ENCODE measurements at places on chromosomes 7 and 10.

- DNase-seq: no peak
These were observed 37.2 kb downstream of the CHN2 start for GRCh38 chr7:29231671-29232232.

DNA sequence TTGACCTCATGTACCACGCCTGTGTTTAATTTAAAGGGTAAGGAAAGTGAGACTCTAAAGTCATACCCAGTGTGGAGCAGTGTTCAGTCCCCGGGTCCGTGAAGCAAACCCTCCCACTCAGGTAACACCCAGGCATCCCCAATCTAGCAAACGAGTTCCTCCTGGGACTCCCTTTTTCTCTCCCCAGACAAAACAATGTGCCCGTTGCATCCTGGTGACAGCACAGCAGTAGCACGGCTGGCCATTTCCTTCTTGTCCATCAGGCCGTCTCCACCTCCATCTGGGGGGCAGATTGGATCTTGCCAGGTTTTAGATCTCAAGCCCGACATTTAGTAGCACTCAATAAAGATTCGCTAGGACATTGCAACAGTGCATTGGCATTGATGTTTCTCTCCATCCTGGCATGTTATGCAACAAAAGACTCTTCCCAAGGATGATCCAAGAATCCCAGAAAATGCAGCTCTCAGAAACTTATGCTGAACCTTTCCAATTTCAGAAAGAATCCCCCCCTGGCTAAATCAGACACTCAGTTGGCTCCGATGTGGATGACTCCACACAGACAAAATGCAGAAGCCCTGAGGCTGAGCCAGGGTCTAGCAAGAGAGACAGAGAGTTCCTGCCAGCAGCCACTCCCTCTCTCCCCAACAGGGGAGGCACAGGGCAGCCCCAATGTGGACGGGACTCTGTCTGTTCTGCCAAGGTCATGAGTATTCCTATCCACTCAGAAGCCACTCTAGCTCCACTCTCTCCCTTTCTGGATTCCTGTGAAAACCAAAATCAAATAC is 274.5 kb upstream of the MGMT start:
- no peak for DNase-seq

DNA sequence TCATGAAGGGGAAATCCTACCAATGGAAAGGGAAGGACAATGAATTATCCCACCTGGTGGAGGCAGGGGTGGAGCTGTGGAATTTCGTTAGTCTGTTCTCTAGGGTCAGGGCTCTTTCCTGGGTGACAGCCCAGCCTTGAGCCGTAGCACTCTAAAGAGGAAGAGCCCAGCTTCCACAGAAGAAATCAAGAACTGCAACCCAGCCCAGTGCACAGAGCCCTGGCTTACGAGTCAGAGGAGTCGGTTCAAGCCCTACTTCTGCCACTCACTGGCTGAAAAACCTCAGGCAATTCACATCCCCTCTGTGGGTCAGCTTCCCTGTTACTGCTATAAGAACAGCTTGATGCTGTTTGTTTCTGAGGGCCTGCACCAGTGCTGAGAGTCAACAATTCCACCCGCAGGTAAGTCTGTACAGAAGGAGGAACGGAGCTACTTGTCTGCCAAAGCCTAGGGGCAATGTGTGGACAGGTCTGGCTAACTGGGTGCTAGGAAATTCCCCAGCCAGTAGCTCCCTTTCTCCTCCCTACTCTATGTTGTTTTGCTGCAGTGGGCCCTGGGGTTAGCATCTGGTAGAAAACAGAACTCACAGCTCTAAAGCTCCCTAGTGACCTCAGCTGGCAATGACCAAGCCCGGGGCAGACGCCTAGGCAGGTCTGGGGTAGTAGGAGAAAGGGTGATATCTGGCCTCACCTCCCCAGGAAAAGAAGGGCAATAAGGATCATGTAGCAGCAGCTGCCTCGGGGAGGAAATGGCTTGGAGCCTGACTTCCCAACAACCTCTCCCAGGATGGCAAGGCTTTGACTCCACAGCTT is 3.3 kb downstream of the AVPI1 start:
- no peak for DNase-seq

GRCh38 chr7:96327429-96327828 is 5.5 kb upstream of the SLC25A13 start:
- DNase-seq: no peak

- no peak for DNase-seq
These were observed 43.0 kb downstream of the SHOC2 start for GRCh38 chr10:110962443-110962842.

DNA sequence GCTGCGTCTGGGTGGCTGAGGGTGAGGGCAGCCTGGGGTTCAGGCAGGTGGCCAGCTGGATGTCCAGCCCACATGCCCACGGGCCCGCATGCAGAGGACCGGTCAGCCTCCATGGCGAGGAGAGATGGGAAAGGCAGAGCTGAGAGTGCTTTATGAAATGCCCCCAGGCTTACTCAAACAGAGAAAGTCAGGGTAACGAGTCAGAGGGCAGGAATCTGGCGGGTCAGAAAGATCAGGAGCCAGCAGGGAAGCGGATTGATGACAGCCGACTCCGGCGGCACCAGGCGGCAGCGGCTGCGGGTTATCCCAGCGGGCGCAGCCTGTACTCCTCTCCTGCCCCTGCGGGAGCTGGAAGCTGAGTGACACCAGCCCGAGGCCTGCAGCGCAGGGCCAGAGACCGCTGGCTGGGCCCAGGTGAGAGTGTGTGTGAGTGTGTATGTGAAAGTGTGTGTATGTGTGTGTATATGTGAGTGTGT is 13.4 kb downstream of the SLC13A4 start:
- DNase-seq: no peak

GRCh38 chr10:11647676-11648075 is 36.2 kb upstream of the USP6NL start:
- no peak for DNase-seq

- no peak for DNase-seq
These were observed 75.6 kb upstream of the OGDHL start for GRCh38 chr10:49837685-49838084.

GRCh38 chr7:12898620-12899019 is 211.2 kb downstream of the ARL4A start:
- no peak for DNase-seq

DNA sequence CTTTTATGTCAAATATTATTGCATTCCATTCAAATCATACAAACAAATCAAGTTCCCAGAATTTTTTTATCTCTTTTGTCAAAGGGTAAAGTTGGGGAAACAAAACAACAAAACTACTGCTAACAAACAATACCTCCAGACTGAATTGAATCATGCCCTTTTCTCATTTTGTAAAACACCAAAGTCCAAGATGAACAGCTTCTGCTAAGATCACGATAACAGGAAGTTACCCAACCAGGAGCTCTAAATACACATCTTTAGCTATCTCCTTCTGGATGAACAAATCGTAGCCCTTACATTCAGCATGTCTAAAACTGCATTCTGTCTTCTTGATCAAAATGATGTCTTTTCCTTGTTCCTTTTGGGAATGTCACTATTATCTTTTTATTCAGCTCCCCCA is 97.4 kb downstream of the CTTNBP2 start:
- DNase-seq: no peak

DNA sequence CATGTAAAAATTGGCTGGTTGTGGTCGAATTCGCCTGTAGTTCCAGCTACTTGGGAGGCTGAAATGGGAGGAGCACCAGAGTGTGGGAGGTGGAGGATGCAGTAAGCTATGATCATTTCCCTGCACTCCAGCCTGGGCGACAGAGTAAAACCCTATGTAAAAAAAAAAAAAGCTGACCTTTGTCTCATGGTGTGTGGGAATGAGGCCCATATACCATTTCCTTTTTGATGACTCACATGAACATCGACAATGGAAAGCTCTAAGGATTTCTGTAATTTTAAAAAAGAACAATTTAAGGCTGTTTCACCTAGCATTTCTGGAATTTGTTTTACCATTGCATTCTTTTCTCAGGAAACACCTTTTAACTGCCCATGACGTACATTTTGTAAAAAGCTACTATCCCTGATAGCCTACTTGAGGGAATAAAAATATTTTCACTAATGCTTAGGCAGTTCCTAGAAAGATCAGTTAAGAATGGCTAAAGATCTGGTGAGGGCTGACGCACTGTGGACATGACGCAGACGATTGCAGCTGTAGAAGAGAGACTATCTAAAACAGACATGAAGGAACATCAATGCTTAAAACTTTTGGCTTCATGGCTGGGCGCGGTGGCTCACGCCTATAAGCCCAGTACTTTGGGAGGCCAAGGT is 400.6 kb upstream of the IGFBP3 start:
- DNase-seq: no peak

GRCh38 chr7:116653204-116653603 is 18.8 kb upstream of the MET start:
- no peak for DNase-seq

DNA sequence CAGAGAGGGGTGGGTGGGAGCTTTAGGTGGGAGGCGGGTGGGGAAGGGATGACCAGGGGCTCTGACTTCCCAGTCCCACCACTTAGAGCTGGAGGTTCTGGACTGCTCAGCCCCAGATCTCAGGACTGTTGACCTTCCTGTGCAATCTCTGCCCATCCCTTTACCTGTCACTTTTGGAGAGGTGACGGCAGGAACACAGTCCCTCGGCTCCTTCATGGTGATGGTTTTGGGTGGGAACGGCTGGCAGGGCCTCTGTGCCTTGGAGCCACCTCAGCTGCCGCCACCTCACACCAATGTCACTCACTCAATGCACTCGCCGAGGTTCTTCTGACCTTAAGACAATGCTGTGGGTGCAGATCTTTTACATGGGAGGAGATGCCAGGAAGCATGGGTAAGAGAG is 49.0 kb downstream of the TMEM270 start:
- DNase-seq: no peak

- no peak for DNase-seq
These were observed 5.0 kb upstream of the TBXAS1 start for GRCh38 chr7:139823959-139824521.

GRCh38 chr10:22026287-22026686 is 22.8 kb upstream of the DNAJC1 start:
- no peak for DNase-seq

GRCh38 chr7:153590136-153590535 is 462.1 kb upstream of the DPP6 start:
- DNase-seq: no peak

GRCh38 chr10:22308390-22308789 is 7.8 kb upstream of the COMMD3 start:
- no peak for DNase-seq

GRCh38 chr10:131022981-131023380 is 288.5 kb downstream of the TCERG1L start:
- no peak for DNase-seq

DNA sequence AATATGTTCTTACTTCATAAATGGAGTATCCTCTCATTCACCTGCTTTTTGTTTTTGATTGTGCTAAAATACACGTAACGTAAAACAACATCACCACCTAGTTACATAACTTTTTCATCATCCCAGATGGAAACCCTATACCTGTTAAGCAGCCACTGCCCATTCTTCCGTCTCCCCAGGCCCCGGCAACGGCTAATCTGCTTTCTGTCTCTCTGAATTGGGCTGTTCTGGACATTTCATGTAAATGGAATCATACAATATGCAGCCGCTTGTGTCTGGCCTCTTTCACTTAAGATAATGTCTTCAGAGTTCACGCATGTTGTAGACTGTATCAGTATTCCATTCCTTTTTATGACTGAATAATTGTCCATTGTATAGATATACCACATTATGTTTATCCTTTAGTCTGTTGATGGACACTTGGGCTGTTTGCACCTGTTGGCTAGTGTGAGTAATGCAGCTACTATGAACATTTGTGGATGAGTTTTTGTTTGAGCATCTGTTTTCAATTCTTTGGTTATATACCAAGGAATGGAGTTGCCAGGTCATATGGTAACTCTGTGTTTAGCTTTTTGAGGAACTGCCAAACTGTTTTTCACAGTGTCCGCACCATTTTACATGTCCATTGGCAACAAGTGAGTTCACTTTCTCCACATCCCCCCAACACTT is 14.1 kb upstream of the SUN1 start:
- no peak for DNase-seq

DNA sequence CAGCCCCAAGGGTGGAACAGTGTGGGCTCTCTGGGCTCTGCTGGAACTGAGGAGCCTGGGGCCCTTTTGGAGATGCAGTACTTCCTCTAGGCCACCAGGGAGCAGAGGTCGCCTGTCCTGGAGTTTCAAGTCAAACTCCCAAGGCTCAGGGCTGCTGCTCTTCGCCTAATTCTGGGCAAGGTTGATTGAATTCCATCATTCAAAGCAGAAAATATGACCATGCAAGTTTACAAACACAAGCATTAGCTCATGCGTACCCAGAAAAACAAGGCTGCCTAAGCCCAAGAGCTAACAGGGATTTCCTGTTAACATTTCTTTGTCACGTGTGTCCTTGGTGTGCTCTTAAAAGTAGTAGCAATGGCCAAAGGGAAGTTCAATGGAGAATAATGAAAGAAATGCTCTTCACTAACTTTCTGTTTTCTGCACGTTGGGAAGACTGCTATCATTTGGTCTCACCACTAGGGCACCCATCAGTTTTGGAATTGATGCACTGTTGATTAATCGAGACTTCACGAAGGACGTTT is 20.1 kb downstream of the LDB3 start:
- no peak for DNase-seq

GRCh38 chr10:104349623-104350126 is 4.0 kb upstream of the CFAP58 start:
- no peak for DNase-seq

- DNase-seq: no peak
These were observed 265.3 kb downstream of the ELFN1 start for GRCh38 chr7:1935176-1936005.

DNA sequence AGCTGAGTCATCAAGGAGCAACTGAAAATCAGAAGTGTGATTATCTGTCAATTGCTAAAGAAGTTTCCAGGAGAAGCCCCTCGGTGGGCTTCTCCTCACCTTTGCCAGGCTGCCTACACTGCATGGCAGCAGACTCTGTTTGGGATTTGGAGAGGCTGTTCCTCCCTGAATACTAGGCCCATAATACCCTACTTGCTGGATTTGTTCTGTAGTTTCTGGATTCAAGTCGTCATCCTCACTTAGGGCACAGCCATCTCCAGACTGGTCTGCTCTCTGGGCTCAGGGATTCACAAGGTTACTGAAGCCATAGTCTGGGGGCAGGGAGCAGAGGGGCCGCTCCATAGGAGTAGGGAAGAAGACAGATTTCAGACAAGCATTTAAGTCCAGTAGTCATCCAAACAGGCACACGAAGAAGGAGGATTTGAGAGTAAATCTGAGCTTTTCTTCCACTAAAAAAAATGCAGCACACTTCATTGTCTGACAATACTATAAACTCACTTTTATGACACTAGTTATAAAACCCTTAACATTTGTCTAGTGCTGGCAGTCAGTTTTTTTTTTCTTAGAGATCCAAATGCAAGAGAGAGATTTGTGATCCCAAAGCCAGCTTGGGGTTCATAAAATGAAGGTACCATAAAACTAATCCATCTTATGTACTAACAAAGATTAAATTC is 723.3 kb downstream of the GRID1 start:
- no peak for DNase-seq

- no peak for DNase-seq
These were observed 26.1 kb downstream of the RBM33 start for GRCh38 chr7:155670521-155670920.

Data from stimulated activated CD8-positive, alpha-beta memory T cell treated with anti-CD3 and anti-CD28 coated beads, Interleukin-4, amount 100 ng/mL, for 4 hours (primary cell).